ENCODE measurements at places on chromosomes 3 and 15. TPM values are rescaled to one million over a fixed set of nuclear protein-coding genes. Genes with fewer than 3 reads are reported as not detected.

ABI3BP gene
- 183 TPM for total RNA-seq

GRK7 gene
- total RNA-seq: not detected

FMN1 gene
- total RNA-seq: 9.0 TPM

CD96 gene
- under 0.01 TPM for total RNA-seq

CACNA2D2 gene
- total RNA-seq: not detected

MGLL gene
- total RNA-seq: 18.1 TPM

SEMA5B gene
- total RNA-seq: not detected

PATL2 gene
- 2.7 TPM for total RNA-seq

KIF15 gene
- total RNA-seq: 1.8 TPM

PCLAF gene
- 20.6 TPM for total RNA-seq

DNA sequence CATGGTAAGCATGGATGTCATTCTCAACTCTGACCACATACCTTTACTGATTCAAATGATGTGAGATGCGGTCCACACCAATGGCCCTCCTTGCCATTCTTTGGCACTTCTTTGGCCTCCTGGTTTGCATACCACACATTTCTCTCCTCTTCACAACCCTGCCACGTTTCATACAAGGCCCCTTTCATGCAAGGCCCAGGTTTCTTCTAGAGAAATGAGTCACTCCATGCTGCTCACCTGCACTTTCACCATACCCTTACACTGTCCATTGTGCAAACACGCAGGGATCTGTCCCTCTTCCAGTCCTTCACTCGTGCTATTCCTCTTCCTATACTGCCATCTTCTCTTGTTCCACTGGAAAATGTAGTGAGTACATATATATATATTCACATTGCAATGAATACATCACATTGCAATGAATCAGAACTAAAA lies 24.4 kb upstream of the SLC24A5 start:
- DNase-seq: no peak

- no peak for DNase-seq
These were observed 36.5 kb downstream of the DAPK2 start for GRCh38 chr15:64009798-64010261.

DNA sequence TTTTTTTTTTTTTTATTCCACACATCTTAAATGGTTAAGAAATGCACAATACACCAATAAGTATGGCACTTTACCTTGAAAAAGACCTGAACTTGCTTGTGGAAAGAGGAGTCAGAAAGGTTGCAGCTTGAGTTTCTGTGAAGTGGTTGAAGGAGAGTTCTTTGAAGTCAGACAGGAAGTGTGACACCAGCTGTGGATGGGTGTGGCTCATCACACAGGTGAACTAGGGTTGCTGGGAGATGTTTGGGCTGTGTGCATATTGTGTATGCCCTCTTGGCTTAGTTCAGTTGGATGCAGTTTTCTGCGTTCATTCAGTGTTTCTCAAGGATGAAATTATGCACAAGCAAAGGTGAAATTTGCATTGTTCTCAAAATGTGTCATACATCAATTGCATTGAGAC lies 6.3 kb downstream of the AEN start:
- DNase-seq: no peak

- peak; percentile 30 for DNase-seq
These were observed 885.4 kb downstream of the PDCD6IP start for GRCh38 chr3:34683851-34684250.

GRCh38 chr15:63765338-63765737 lies 68.4 kb downstream of the HERC1 start:
- no peak for DNase-seq

- no peak for DNase-seq
These were observed 14.4 kb downstream of the THSD4 start for GRCh38 chr15:71129669-71130068.

- no peak for DNase-seq
These were observed 65.3 kb downstream of the CHAC1 start for GRCh38 chr15:41018534-41018933.

DNA sequence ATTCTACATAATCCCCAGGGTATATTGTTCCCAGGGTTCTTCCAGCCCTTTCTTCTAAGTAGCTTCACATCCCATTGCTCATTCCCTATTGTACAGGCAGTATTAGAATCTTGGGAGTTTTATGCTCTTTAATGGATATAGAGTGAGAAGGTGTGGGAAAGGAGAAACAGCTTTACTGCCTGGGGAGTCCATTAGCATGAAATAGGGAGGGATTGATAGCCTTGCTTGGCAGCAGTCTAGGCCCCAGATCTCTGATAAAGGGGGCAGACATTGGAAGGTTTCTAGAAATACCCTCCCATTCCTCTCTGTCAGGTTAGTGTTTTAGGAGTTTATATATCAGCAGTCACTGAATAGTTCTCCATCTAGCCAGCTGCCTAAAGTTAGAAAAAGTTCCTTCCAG lies 334.3 kb downstream of the UNC13C start:
- no peak for DNase-seq

DNA sequence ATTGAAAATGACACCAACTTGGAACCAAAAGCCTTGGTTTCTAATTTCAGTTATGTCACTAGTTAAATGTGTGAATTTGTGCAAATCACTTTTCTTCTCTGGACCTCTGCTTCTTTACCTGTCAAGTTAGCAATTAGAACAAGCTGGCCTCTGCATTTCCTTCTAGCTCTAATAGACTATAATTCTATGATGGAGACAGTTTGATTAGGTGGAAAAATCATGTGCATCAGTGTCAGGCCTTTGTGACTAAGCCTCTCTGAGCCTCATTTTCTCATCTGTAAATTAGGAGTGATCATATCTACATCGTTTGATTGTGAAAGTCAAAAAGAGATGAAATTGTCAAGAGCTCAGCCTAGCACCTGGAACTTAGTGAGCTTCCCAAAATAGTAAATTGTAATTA lies 712.9 kb downstream of the MECOM start:
- no peak for DNase-seq

GRCh38 chr3:195080571-195081151 lies 190.3 kb downstream of the XXYLT1 start:
- no peak for DNase-seq

GRCh38 chr15:63495343-63495742 lies 9.1 kb upstream of the USP3 start:
- no peak for DNase-seq

DNA sequence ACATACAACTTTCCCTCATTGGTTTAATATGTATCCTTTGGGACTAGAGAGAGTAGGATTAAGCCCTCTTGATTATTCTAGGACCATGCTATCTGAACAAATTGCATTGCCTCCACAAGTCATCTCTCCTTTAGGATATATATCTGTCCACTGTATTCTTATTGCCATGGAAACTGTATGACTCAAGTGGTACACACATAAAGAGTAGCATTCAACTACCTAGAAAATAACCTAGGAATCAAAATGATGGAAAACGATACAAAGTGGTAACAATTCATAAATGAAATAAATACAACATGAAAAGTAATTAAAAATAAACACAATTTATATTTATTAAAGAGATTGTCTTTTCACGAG lies 212.1 kb upstream of the P2RY1 start:
- no peak for DNase-seq

GRCh38 chr3:42541079-42541478 lies 38.6 kb downstream of the VIPR1 start:
- no peak for DNase-seq

- DNase-seq: no peak
These were observed 33.0 kb downstream of the DENND6A start for GRCh38 chr3:57659806-57660439.

DNA sequence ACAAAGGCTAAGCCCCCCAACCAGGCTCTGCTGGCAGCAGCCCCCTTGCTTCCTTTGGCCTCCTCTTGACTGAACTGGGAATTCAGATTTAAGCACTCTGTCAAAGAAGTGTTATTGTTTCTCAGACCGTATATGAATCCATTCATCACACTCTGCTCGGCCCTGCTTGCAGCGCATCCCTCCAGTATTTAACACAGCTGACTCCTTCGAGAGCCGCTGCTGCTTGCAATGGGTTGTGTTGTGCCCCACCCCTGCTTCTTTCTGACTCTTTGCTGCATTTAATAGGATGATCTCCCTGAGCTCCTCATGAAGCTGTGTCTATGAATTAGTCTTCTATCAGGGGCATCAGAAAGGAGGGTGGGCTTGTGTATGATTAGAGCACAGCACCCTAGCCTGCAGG lies 31.2 kb downstream of the C3orf20 start:
- no peak for DNase-seq

- DNase-seq: peak; percentile 76
These were observed 1.4 kb downstream of the ST6GAL1 start for GRCh38 chr3:186931532-186932280.

GRCh38 chr15:83365370-83365938 lies 81.0 kb upstream of the BNC1 start:
- DNase-seq: peak; percentile 80

DNA sequence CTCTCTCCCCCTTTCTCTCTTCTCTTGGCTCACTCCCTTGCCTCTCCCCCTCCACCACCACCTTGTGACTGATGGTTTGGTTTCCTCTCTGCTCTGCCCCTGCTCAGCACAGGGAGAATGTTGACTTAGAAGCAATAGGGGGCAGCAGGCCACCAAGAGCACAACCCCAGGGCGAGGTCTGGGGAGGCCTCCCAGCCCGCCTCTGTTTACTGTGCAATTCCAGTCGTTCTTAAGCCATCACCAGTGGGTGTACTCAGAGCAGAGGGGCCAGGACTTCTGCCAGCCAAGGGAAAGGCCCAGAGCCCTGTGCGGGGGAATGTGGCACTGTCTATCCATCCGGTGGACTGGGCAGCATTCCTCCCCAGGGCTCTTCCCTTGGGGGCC lies 5.7 kb upstream of the APEH start:
- DNase-seq: no peak

- DNase-seq: no peak
These were observed 180.0 kb upstream of the SMAD3 start for GRCh38 chr15:66885281-66885915.

- DNase-seq: no peak
These were observed 28.3 kb upstream of the ATP2B2 start for GRCh38 chr3:10533737-10534023.

DNA sequence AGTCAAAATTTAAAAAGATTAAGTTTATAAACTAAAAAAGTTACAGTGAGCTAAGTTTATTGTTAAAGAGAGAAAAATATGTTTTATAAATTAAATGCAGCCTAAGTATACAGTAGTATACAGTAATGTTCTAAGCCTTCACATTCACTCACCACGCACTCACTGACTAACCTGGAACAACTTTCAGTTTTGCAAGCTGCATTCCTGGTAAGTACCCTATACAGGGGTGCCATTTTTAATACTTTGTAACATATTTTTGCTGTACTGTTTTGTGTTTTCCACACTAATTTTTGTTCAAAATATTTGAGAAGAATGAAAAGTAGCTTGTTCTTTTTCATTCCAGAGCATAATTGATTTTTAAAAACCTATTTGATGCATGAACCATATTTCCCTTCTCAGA lies 524.9 kb downstream of the RBMS3 start:
- DNase-seq: no peak

DNA sequence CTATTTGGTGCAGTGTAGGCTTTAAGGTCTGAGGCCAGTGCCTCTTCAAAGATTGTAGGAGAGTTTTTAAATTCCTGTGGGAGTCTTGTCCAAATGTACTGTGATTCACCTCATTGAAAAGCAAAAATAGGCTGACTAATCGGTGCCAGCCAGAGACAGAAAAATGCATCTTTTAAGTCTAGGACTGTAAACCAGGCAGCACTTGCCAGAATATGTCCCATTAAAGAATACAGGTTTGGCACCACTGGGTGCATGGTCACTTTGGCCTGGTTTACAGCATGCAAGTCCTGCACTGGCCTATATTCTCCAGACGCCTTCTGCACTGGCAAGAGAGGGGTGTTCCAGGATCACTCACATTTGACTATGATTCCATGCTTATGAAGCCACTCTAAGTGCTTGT lies 20.3 kb upstream of the NOX5 start:
- DNase-seq: no peak

DNA sequence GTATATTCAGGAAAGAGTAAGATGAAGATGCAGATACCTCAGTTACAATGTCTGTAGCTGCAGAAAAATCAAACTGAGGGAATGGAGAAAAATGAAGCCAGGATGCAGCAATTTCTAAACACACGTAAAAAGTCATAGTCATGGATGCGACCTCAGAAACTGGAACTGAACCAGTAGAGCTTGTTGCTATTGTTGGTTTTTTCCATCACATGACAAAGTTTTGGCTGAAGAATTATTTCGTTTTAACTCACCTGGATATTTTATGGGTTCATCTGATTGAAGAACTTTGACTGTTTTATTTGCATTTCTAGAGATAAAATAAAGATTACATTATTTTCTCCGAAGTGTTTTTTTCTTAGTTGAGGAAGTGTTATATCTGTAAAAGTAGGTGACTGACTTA lies 591.2 kb downstream of the ZBBX start:
- no peak for DNase-seq

GRCh38 chr15:89429023-89429422 lies 67.4 kb downstream of the RHCG start:
- DNase-seq: no peak

DNA sequence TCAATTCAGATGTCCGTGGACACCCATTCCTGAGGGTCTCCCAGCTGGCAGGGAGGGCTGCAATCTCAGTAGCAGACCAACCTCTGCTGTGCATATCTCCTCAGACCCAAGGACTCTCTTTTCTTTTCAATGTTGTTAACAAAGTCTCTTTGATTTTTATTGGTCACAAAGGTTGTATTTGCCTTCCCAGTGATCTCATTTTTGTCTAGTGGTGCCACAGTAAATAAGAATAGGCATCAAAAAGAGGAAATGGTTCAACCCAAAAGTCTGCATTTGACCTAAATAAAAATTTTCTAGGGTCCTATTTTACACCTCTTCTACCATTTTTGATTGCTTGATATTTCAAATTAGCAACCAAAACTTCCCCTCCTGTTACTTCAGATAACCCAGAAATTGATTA lies 225.9 kb downstream of the CDIN1 start:
- no peak for DNase-seq

DNA sequence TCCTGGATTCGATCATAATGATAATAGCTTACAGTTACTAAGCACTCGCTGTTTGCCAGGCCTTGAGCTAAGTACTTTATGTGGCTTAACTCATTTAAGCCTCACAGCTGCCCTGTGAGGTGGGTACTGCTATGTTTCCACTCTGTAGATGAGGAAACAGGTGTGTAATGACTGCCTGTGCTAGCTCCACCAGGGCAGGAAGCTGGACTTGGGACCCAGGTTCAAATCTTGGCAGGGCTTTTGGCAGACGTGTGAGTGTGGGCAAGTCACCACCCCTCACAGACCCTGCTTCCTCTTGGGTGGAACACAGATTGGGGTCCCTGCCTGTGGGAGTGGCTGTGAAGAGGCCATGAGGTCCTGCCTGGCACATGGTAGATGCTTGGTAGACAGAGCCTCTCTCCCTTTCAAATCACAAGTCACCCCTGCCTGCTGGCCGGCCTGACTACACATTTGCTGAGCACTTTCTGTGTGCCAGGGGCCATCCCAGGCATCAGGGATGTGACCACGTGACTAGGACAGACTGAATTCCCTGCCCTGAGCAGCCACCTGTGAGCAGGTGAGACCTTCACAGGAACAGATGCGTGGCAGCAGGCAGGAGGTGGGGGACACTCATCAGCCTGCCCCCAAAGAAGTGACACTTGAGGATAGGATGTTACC lies 3.7 kb downstream of the EFCC1 start:
- DNase-seq: peak; percentile 61

Data from osteoblast (primary cell).